ENCODE measurements at places on chromosomes 7 and 10. TPM values are rescaled to one million over a fixed set of nuclear protein-coding genes. Genes with fewer than 3 reads are reported as not detected.

ATOH7 gene
- under 0.01 TPM for total RNA-seq

ENTPD7 gene
- total RNA-seq, result 8.5 TPM

CALML3 gene
- total RNA-seq, result not detected

PIK3CG gene
- not detected for total RNA-seq

TDRD1 gene
- total RNA-seq, result 3.3 TPM

GARIN1A gene
- total RNA-seq, result 0.59 TPM

GPR37 gene
- total RNA-seq, result not detected

ANKRD26 gene
- 12.7 TPM for total RNA-seq

BPGM gene
- 18.4 TPM for total RNA-seq

DNAH11 gene
- total RNA-seq, result under 0.01 TPM

TMEM213 gene
- not detected for total RNA-seq

OLAH gene
- total RNA-seq, result under 0.01 TPM

KLF14 gene
- total RNA-seq, result 0.37 TPM

SLC18A3 gene
- not detected for total RNA-seq

ZYX gene
- 67.6 TPM for total RNA-seq

TAS2R16 gene
- not detected for total RNA-seq
